ENCODE measurements at places on chromosomes 11 and 22.

- DNase-seq = no peak
Measured at GRCh38 chr22:50416996-50417395, 57.8 kb downstream of the SBF1 start.

DNA sequence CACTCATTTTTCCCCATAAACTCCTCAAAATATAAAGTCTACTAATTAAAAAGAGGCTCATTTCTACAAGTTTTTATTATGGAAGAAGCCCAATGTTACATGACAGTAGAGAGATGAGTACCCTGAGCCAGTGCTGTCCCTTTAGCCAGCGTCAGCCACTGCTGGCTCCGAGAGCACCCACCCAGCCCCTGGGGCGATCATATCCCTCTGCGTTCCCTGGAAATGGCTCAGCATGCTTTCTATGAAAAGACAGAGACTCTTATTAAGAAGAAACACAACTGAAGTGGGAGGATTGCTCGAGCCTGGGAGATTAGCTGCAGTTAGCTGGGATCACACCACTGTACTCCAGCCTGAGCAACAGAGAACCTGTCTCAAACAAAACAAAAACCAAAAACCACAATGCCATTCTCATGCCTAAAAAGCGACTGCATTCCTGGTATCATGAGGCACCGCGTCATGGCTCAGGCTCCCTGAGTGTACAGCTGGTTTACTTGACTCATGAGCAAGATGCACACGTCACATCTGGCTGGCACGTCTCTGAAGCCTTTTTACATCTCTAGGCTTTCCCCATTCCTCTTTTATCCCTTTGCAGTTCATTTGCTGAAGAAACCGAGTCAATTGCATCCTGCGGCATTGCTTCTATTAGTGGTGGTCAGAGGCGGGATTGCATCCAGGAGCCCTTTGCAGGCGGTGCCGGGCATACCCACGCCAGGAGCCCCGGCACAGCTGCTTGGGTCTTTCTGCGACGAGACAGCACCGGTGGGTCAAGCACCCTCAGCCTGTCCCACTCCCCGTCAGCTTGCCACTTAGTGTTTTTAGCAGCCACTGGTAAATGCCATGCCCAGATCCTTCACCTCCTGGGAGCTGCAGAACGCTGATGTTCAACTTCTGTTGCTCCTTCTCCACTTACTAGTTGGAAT lies 119.9 kb downstream of the CTTN start:
- no peak for DNase-seq

- DNase-seq = no peak
Measured at GRCh38 chr11:124233376-124233775, 7.5 kb upstream of the OR8G1 start.

DNA sequence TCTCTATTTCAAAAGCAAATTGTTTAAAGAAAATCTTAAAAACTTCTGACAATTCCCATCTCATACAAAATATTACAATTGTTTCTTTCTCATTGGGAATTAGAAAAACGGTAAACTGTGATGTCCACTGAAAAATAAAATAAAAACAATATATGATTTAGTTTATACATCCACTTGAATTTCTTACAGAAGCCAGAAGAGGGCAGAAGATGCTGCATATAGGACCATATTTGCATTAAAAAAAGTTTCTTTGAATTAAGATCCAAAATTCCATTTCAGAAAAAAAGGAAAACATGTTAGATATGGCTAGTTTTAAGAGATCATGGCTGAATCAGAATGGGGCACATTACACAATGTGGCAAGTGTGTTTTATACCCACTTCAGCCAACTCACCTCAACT lies 39.3 kb upstream of the LRRC4C start:
- DNase-seq = no peak
